Sigmoid colon (tissue), 7 donors: ENCODE measurements at places on chromosomes 6 and 20. TPM values are rescaled to one million over a fixed set of nuclear protein-coding genes. Genes with fewer than 3 reads are reported as not detected.

DNA sequence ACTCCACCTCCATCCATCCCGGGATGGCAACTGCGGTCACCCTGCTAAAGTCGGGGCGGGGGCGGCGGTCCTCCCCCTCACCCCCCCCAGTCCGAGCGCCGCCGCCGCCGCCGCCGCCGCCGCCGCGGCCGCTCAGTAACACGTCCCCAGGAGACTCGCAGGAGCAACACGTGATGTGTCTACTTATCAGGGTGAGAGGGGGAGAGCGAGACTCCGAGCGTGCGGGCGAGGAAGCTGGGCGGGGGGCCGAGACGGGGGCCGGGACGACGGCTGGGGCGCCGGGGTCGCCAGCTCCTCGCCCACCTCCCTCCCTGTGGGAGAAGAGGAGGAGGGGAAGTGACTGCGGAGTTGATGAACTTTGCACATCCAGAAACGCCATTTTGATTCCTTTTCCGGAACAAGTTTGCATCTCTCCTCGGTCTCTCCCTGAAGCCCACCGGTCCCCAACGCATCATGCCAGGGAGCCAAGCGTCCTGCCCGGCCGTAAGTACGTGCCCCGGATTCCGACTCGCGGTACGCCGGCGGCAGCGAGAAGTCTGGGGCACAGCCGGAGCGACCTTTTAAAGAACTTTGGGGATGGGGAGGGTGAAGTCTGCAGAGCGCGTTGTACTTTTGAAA lies at the start of gene RREB1:
Gene RREB1 (plus strand): TSS at position 384 of the 618 bp plus-strand sequence. CDS start 73,951 bp downstream, outside the sequence.
- peak; percentile 85 for DNase-seq

- DNase-seq = no peak
Observed at GRCh38 chr20:35662551-35662950, 2.1 kb downstream of the CPNE1 start.

DNA sequence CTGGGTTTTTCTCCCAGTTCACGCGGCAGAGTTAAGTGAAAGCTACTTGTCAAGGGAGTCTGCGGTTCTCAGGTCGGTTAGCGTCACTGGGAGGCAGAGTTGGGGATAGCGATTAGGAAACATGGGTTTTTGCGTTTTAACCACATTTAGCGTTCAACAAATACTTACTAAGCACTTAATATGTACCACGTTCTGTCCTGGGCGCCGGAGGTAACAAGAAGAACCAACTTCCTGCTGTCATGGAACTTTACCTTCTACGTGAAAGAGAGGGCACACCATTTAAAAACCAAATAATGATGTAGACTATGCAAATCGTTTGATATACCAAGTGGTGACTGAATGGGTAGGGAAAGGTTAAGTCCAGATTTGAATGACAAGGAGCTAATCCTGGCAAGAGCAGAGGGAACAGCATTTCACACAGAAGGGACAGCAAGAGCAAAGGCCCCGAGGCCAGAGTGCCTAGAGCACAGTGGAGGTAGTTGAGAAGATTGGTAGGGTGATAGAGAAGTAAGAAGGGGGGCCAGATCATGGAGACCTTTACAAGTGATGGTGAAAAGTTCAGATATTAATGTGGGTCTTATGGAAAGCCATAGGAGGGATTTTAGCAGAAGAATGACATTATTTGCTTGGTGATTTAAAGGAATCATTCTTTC lies 744 bp downstream of the RIOK1 start:
- DNase-seq = no peak

NRN1 gene
- polyA plus RNA-seq = 4.2 TPM

CALHM4 gene
- polyA plus RNA-seq = not detected

- no peak for DNase-seq
Observed at GRCh38 chr20:34264141-34264540, 22.9 kb downstream of the ASIP start.

CTSZ gene
- 127 TPM for polyA plus RNA-seq

DNA sequence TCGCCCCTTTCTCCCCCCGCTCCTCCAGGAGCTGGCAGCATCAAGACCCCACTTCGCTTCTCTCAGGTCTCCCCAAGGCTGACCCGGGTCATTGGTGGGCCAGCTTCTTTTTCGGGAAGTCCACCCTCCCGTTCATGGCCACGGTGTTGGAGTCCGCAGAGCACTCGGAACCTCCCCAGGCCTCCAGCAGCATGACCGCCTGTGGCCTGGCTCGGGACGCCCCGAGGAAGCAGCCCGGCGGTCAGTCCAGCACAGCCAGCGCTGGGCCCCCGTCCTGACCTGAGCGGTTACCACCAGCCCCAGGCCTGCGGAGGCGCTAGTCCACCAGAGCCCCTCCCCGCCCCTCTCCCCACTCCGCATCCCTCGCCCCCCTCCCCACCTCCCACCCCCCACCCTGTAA lies 1.0 kb downstream of the PPDPF start:
- no peak for DNase-seq
